A549 treated with GW870086 at 1 μM for 4 hours (cell line): ENCODE measurements at places on chromosomes 7 and 10. TPM values are rescaled to one million over a fixed set of nuclear protein-coding genes. Genes with fewer than 3 reads are reported as not detected.

UROS gene
- total RNA-seq: 56.2 to 60.2 TPM (median 59.3 TPM) in 5 replicates

SPDYE9 gene
- total RNA-seq: not detected in 5 replicates

TECPR1 gene
- 5.3 to 10.3 TPM (median 6.5 TPM) in 5 replicates for total RNA-seq

CTAGE15 gene
- not detected in 5 replicates for total RNA-seq

KIAA1217 gene
- total RNA-seq: 1.4 to 2.2 TPM (median 1.8 TPM) in 5 replicates

HHEX gene
- total RNA-seq: 12.0 to 13.9 TPM (median 12.4 TPM) in 5 replicates

SNX13 gene
- 12.9 to 19.6 TPM (median 16.0 TPM) in 5 replicates for total RNA-seq
